ENCODE measurements at places on chromosomes 12 and 14. TPM values are rescaled to one million over a fixed set of nuclear protein-coding genes. Genes with fewer than 3 reads are reported as not detected.
A peak's percentile ranks its signal among the peaks of the same experiment; 100 is the strongest.

DNA sequence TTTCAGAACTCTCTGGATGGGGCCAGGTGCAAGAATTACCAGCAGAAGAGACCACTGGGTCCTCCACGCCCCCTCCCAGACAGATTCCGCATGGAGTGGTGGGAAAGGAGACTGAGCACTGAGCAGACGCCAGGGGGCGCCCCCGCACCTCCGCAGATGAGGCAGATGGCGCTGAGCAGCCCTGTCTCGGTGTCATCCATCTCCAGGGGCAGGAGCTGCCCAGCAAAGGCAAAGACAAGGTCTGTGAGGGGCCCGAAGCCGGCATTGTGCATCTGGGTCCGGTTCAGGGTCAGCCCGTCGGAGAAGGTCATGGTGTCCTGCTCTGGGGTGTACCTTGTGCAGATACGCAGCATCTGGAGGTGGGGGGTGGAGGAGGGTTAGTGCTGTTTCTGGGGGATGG is 6.3 kb upstream of the ITGB7 start:
- H3K27ac ChIP-seq: no peak overlapping the region
- H3K4me1 ChIP-seq: no peaks in the 10 kb centered on the region
- no peak overlapping the region for H3K4me3 ChIP-seq
- no peaks in the 10 kb centered on the region for H3K27me3 ChIP-seq
- no peaks in the 10 kb centered on the region for H3K36me3 ChIP-seq

DNA sequence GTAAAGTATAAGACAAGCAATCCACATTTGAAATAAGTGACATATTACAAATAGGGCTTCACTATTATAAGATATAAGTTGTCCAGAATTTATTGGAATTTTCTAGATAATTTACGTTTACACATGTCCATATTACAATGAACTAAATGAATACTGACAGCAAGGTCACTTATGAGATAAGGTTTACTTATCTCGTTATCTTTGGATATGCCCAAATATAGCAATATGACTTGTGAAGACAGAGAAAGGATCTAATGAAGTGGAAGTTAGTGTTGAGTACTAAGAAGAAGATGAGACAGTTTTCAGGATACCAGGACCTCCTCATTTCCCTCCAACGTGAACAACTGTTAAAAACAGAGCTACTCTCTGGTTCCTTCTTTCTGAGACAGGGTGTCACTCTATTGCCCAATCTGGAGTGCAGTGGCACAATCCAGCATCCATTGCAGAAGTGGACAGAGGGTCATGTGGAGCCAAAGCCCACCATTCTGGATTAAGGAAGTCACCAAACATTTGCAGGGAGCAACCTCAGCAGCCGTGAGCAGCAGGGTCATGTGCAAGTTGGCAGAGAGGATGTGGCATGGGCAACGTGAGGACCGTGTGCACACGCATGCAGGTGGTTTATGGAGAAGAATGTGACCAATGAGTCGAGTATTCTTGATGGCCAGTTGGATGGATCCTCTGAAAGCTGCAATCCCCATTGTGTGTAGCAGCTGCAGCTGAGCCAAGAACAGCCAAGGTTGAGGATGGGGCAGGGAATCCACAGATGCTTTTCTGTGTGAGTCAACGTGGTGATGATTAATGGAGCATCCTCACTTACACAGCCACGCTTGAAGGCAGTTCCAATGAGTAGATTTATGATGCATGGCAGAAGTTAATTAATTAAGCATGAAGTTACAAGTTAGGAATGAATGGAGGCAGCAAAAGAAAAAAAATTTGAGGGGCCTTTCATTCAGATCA is 111.0 kb downstream of the BICD1 start:
- H3K27ac ChIP-seq: peak overlapping the region; percentile 21
- peaks cover 17% of the 10 kb centered on the region for H3K4me1 ChIP-seq
- no peak overlapping the region for H3K4me3 ChIP-seq
- DNase-seq: peak; percentile 39

- H3K4me3 ChIP-seq: no peak overlapping the region
- H3K27ac ChIP-seq: peak overlapping the region; percentile 61
- H3K4me1 ChIP-seq: peaks cover 11% of the 10 kb centered on the region
- H3K27me3 ChIP-seq: no peaks in the 10 kb centered on the region
Measured at GRCh38 chr14:100640471-100641273, 53.5 kb upstream of the BEGAIN start.

DNA sequence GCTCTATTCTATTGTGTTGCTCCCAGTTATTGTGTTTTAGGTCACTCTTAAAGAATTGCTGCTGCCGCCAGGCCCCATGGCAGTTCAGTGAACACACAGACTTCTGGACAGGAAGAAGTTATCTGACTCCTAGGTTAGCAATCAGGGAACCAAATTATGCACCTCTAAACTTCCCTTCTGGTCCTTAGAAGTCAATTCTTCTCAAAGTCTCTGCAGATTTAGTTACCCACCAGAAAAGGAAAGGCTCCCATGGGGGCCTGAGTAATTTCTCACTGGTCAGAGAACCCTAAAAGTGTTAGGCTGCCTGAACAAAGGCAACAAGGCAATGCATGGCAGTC is 10.0 kb downstream of the EMP1 start:
- H3K27ac ChIP-seq: peak overlapping the region; percentile 85
- no peaks in the 10 kb centered on the region for H3K27me3 ChIP-seq
- H3K4me1 ChIP-seq: peaks cover 54% of the 10 kb centered on the region

DNA sequence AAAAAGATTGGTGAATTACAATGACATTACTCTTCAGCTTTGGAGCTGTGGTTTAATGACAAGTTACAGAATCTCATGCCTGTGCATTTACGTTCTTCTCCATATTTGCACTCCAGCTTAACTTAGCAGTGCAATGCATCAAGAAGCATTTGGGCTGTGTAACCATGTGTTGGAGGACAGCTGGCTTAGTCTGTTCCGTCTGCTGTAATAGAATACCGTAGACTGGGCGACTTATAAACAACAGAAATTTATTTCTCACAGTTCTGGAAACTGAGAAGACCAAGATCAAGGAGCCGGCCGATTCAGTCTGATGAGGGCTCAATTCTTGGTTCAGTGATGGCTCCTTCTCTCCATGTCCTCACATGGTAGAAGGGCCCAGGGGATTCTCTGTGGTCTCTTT is 943.5 kb downstream of the BCL11B start:
- H3K4me1 ChIP-seq: no peaks in the 10 kb centered on the region
- no peak overlapping the region for H3K27ac ChIP-seq
- H3K27me3 ChIP-seq: no peaks in the 10 kb centered on the region
- H3K4me3 ChIP-seq: no peak overlapping the region
- H3K36me3 ChIP-seq: no peaks in the 10 kb centered on the region
- DNase-seq: peak; percentile 6

GRCh38 chr12:22551624-22552023 is 7.3 kb upstream of the C2CD5 start:
- no peaks in the 10 kb centered on the region for H3K36me3 ChIP-seq
- no peak for DNase-seq
- H3K4me1 ChIP-seq: no peaks in the 10 kb centered on the region

DNA sequence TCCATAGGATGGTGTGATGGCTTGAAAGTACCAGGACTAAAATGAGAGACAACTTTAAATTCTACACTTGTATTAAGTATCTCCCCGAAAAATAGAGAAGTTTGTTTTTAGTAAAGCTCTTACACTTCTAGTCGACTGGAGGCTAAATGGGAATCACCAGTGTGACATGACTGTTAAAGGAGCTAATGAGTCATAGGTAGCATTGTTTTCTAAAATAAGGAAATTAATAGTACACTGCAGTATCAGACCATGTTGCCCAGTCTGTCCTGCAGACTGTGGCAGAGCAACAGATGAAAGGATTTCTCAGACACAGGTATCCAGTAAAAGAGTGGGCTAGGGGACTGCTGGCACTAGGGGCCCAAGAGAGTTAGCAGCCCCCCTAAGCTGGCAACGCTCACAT is 140.1 kb downstream of the TMEM117 start:
- H3K4me1 ChIP-seq: no peaks in the 10 kb centered on the region
- no peak overlapping the region for H3K27ac ChIP-seq
- no peak for DNase-seq
- no peak overlapping the region for H3K4me3 ChIP-seq
- no peaks in the 10 kb centered on the region for H3K27me3 ChIP-seq

GRCh38 chr14:99570544-99571302 is 33.3 kb downstream of the CCDC85C start:
- H3K27ac ChIP-seq: no peak overlapping the region
- DNase-seq: no peak
- peaks cover 65% of the 10 kb centered on the region for H3K4me1 ChIP-seq
- H3K4me3 ChIP-seq: no peak overlapping the region
- no peaks in the 10 kb centered on the region for H3K36me3 ChIP-seq

BICDL1 gene
- total RNA-seq: 0.18 TPM

ZDHHC22 gene
- total RNA-seq: 13.4 TPM

PLEKHA5 gene
- total RNA-seq: 19.3 TPM

FAM216A gene
- 26.3 TPM for total RNA-seq

GPRC5D gene
- not detected for total RNA-seq

KRT77 gene
- total RNA-seq: not detected

IAPP gene
- total RNA-seq: not detected

GYS2 gene
- 0.05 TPM for total RNA-seq

DPPA3 gene
- total RNA-seq: not detected

MGP gene
- total RNA-seq: 3.2 TPM

LMO3 gene
- total RNA-seq: 7.4 TPM

GLT8D2 gene
- total RNA-seq: 16.7 TPM
